ENCODE measurements at places on chromosomes 7 and 10.

DNA sequence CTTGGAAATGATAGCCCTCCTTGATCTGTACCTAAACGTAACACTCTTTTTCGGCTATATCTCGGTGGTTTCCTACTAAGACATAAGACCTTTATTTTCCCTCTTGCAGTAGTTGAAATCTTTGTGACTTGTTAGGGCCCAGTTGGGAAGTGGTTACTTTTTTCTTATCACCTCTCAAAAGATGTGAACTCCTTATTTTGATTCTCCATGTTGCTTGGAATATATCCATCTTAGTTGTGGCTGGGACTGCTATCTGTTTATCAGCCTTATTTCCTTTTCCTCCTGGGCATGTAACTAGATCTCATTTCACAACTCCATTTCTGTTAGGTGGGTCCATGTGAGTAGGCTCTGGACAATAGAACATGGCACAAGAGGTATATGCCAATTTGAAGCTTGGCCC, 4.1 kb upstream of the CPED1 start:
- DNase-seq = no peak

DNA sequence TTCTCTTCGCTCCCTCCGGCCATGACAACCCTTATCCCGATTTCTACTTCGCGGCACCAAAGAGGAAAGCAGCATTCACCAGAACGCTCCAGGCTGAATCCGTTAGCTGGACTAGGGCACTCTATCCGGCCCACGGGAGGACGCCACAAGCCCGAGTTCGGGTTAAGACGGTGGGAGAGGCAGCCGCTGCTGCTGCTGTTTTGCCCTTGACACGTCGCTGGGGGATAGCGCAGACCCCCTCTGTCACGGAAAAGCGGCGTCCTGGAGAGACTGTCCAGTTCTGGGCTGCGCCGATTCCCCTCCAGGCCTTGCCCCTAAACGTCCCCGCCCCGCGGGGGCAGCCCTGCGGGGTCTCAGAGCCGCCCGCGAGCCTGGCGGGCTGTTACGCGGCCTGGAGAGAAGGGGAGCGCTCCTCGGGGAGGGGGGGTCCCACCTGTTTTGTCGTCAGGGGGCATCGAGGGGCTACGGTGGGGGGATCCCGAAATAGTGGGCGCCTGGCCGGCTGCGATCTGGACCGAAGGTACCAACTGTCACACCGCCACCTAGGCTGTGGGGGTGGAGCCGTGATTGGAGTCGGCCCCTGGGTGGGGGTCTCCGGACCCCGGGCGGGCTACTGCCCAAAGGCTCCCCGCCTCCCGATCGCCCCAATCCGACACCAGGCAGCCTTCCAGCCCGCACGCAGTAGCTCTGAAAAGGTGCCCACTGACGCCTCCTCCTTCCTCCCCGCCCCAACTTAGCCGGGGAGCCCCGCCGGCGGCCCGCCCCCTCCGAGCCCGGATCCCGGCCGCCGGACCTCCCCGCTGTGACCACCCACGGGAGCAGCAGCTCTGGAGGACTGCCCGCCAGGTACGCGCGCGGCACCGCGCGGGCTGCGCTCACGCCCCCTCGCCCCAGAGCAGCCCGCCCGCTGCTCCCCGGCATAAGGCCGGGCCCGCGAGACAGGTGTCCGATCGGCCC, 772 bp downstream of the SGMS1 start:
- DNase-seq = no peak

DNA sequence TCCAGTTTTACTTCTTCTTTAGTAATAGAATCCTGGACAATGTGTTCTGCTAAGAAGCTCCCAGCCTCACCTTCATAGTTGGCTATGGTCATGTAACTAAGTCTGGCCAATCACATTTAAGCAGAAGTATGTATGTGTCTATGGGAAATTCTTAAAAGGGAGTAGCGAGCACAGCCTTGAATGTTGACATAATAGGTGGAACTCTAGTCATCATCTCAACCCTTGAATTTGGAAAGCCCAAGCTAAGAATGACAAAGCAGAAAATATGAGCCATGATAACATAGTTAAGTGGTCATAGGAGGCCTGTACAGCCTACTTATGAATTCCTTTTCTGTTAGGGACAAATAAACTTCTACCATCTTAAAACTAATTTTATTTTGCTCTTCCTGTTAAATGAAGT, 134.1 kb downstream of the MAGI2 start:
- DNase-seq = no peak

DNA sequence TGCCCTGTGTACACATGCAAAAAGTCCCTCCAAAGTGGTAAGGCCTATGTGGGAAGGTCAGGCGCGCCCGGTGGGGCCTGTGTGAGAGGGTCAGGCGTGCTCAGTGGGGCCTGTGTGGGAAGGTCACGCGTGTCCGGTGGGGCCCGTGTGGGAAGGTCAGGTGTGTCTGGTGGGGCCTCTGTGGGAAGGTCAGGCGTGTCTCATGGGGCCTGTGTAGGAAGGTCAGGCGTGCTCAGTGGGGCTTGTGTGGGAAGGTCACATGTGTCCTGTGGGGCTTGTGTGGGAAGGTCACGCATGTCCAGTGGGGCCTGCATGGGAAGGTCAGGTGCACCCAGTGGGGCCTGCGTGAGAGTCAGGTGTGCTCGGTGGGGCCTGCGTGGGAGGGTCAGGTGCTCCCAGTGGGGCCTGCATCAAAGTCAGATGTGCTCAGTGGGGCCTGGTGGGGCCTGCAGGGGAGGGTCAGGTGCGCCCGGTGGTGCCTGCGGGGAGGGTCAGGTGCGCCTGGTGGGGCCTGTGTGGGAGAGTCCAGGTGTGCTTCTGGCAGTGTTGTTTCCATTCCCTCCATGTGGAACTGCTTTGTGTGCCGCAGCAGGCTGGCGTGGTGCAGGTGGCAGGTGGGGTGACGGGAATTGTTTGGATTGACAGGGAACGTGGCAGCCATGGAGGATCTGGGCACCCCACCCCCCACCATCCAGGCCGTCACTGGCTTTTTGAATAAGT, 15.4 kb downstream of the LRRC27 start:
- no peak for DNase-seq

- DNase-seq = no peak
Measured at GRCh38 chr7:69912846-69913245, 314.6 kb downstream of the AUTS2 start.

DNA sequence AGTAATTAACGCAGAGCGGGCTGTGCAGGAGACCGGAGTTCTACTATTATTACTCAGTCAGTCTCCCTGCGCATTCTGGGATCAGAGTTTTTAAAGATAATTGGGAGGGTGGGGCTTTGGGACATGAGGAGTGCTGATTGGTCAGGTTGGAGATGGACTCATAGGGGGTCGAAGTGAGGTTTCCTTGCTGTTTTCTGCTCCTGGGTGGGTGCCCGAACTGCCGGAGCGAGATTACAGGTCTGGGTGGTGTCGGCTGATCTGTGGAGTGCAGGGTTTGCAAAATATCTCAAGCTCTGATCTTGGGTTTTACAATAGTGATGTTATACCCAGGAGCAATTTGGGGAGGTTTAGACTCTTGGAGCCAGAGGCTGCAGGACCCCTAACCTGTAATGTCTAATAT, 3.9 kb upstream of the LRRC27 start:
- no peak for DNase-seq

DNA sequence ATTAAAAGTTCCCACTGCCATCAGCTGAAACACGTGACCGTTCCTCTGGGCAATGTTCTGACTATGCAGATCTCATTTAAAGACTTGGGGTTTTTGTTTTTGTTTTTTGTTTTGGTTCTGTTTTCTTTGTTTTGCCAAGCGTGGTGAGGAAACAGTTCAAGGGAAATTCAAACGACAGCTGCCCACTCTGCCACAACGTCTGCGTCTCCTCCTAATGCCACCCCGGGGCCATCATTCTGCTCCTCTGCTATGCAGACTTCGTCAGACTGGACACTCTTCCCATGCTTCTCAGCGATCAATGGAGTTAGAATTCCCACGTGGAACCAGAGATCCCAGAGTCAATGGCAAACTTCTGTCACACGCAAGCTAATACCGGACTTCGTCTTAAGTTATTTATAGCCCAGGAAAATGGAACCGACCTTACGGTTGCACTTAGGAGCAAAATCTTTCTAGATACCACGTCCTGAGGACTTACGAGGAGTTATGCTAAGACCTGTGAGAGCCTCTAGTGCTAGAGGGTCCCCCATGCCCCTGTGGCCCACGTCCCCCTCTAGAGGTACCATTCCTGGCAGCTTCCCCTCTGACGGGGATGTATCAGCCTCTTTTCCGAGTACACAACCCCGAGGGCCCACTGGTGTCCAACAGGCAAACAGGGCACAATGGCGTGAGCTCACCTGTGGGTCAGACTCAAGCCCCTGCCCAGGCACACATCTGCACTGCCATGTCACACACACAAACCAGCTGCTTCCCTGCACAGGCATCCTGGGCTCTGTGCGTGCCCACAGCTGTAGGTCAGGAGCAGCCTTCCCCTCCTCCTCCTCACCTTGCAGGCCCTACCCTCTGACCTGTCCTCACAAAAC, 24.4 kb downstream of the EBF3 start:
- DNase-seq = no peak

GRCh38 chr7:147646568-147646967, 944.0 kb upstream of the C7orf33 start:
- no peak for DNase-seq

DNA sequence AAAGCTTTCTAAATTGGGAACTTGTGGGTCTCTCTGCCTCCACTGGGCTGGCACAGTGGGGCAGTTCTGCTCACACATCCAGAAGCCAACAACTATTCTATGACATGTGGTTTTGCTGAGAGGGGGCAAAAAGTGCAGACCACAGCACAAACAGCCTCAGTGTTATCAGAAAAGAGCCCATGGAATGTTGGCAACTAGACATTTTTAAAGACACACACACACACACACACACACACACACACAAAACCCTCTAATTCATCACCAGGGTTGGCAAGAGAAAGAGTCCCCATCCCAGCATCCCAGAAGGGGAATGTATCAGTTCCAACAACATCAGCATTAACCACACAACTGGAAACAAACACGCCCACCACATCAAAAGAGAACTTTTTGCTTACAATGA, 117.1 kb downstream of the FGFR2 start:
- DNase-seq = no peak

GRCh38 chr7:37054624-37055241, 330.4 kb upstream of the AOAH start:
- DNase-seq = no peak

- DNase-seq = no peak
Measured at GRCh38 chr10:91215384-91215783, 5.1 kb upstream of the PCGF5 start.

GRCh38 chr7:121286742-121287734, 41.8 kb upstream of the WNT16 start:
- DNase-seq = no peak

DNA sequence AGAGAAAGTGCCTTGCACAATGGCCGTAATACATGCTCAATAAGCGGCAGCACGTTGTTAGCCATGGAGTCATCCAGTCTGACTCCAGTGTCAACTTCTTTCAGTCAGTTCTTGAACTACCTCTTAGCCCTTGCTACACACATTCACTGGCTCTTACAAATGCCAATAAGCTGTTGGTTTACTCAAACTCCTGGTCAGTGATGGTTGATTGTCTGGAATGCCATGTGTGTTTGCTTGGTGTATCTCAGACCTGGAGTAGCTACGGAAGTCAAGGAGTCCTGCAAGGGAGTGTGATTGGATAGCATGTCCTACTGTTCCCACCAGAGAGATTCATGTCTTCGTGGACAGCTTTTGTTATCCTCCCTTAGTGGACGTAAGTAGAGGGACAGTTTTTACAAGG, 37.4 kb downstream of the HHEX start:
- no peak for DNase-seq

DNA sequence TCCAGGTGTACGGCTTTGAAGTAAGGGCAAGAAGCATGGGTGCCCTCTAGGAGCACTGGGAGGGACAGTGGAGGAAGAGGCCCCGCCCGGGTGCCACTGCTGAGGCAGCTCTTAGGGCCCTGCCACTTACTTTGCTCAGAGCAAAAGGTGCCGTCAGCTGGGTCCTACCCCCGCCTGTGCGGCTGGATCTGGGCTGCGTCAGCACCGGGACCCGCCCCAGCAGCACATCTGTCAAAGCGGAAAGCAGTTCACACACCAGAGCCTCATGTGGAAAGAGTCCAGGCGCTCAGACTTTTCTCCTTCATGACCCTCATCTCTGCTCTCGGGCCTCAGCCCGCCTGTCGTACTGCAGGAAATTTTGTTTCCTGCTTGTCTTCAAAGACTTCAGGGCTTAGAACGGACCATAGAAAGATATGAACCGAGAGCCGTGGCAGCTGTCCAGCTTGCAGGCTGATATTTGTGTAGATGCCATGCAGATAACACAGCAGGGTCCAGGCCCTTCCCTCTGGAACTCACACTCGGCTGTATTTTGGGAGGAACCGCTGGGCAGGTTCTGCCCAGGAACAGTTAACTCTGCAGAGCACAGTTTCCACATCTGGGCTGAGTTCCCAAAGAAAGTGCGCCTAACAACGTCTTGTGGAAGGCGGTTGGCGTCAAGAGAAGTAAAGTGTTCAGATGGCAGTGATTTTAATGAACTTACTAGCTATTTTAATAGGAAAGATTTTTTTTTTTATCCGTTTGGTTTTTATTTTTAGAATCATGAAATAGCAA, 44.3 kb upstream of the PRKAR1B start:
- no peak for DNase-seq

DNA sequence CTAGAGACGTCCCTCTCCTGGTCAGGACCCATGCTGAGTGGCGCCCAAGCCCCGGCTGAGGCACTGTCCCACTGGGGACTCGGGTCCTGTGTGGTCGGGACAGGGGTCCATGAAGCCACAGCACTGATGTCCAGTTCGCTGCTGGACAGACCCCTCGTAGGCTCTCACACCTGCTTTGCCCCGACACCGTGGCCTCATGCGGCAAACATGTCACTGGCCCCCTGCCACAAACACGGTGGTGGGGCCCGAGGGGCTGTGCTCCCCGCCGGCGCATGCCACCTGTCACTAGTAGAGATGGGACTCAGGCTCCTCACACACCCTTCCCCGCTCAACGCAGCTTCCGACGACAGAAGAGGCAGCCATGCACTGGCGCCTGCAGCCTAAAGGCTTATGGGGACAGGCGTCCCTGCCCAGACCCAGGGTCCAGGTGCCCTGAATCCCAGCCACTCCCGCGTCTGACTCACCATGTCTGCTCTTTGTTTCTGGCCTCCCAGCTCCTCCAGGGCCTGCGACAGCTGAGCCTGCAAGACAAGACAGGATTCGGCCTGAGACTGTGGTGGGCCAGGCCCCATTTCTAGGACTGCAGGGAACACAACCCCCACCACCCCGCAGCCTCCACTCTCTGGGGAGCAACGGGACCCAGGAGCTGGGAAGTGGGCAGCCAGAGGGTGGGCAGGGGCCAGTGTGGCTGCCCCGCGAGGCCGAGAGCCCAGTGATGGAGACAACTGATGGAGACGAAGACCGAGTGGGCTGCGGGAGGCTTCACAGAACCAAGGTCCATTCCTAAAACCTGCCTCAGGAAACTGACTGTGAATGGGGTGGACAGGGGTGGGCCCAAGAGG, 230.9 kb downstream of the MAD1L1 start:
- DNase-seq = no peak

GRCh38 chr7:50738932-50739331, 43.8 kb downstream of the GRB10 start:
- DNase-seq = no peak

GRCh38 chr10:18583575-18584270, 67.7 kb downstream of the NSUN6 start:
- DNase-seq = no peak

- DNase-seq = no peak
Measured at GRCh38 chr7:108307595-108307994, 148.6 kb downstream of the NRCAM start.

GRCh38 chr10:129494740-129495139, 27.7 kb downstream of the MGMT start:
- DNase-seq = no peak

All from stimulated activated CD8-positive, alpha-beta memory T cell treated with anti-CD3 and anti-CD28 coated beads, Interleukin-7, amount 100 ng/mL, for 1 hour (primary cell).